Endothelial cell (in vitro differentiated cells): ENCODE measurements at places on chromosomes 3 and 15. TPM values are rescaled to one million over a fixed set of nuclear protein-coding genes. Genes with fewer than 3 reads are reported as not detected.
A peak's percentile ranks its signal among the peaks of the same experiment; 100 is the strongest.

Gene SLC22A14
- total RNA-seq, result 0.36 TPM

Gene FAM43A
- total RNA-seq, result 33.5 TPM

DNA sequence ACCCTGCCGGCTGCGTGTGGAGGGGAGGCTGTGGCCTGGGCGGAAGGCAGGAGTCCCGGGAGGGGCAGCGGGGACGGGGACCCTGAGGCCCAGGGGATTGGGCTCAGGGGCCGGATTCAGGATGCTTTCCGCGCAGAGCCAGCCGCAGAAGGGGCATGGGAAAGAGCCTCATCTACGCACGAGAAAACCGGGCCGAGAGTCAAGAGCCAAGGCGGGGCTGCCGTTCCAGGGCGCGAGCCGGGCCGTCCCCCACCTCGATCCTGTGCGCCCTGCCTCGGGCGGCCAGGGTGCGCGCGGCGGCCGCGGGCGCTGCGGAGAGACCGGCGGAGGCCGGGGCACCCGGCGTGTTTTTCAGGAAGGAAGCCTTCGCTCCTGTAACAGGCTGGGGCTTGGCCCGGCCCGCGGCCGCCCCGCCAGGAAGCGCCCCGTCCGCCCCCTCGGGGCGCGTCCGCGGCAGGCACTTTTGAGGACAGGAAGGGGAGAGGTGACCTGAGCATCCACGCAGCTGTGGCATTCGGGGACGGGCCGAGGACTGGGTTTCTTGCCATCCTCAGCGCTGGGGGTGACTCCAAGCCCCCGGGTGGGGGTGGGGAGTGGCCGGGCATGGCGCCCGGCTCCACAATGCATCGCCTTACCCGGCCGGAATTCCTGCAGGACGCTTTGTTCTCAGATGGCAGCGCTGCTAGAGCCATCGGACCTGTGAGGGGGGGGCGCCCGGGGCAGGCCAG lies 62.3 kb upstream of the GATA2 start:
- peaks cover 52% of the 10 kb centered on the region for H3K4me1 ChIP-seq
- no peak overlapping the region for H3K27ac ChIP-seq
- H3K36me3 ChIP-seq, result peaks cover 7% of the 10 kb centered on the region
- no peak overlapping the region for H3K4me3 ChIP-seq
- DNase-seq, result no peak
- H3K27me3 ChIP-seq, result peaks cover 16% of the 10 kb centered on the region

DNA sequence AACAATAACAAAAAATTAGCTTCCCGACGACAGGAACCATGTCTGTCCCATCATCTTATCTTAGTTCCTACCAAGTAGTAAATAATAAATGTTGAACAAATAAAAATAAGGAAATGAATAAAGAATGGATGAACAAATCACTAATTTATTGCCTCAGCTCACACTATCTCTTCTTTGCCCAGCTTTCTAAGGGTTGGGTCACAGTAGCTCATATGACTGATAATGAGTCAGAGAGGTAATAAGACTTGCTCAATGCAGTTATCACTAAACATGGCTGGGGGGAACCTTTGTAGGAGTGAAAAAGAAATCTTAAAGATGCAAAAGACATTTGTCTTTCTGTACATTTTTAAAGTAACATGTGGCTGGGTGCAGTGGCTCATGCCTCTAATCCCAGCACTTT lies 182.2 kb downstream of the WDR76 start:
- DNase-seq, result no peak
- H3K4me3 ChIP-seq, result no peak overlapping the region
- no peaks in the 10 kb centered on the region for H3K27me3 ChIP-seq
- no peaks in the 10 kb centered on the region for H3K4me1 ChIP-seq

DNA sequence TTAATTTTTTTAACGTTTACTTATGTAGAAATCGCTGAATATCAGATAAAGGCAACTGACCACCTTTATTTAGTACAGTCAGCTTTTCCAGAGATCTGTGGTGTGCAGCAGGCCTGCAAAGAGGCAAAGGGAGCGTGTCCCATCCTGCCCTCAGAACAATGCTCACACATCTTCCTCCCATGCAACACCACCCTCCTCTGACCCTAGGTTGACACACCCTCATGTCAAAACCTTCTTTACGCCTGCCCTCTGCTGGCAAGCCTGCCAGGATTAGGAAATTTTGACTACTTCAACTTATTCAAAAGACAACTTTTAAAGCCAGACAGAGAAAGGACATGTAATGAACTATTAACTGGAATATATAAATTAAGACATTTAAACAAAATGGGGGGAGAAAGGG lies 513.7 kb downstream of the FOXP1 start:
- H3K4me1 ChIP-seq, result peaks cover 48% of the 10 kb centered on the region
- H3K36me3 ChIP-seq, result peaks cover 4% of the 10 kb centered on the region
- peak; percentile 69 for DNase-seq
- H3K27me3 ChIP-seq, result peaks cover 2% of the 10 kb centered on the region
- H3K27ac ChIP-seq, result no peak overlapping the region

DNA sequence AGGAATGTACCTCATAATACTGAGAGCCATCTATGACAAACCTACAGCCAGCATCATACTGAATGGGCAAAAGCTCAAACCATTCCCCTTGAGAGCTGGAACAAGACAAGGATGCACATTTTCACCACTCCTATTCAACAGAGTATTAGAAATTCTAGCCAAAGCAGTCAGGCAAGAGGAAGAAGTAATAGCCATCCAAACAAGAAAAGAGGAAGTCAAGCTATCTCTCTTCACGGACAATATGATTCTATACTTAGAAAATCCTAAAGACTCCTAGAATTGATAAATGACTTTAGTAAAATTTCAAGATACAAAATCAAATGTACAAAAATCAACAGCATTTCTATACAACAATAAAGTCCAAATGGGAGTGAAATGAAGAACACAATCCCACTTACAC lies 30.2 kb downstream of the OCA2 start:
- H3K4me3 ChIP-seq, result no peak overlapping the region
- no peaks in the 10 kb centered on the region for H3K4me1 ChIP-seq
- no peak for DNase-seq
- H3K36me3 ChIP-seq, result no peaks in the 10 kb centered on the region
- no peak overlapping the region for H3K27ac ChIP-seq
